ENCODE measurements at places on chromosomes 12 and 14.

DNA sequence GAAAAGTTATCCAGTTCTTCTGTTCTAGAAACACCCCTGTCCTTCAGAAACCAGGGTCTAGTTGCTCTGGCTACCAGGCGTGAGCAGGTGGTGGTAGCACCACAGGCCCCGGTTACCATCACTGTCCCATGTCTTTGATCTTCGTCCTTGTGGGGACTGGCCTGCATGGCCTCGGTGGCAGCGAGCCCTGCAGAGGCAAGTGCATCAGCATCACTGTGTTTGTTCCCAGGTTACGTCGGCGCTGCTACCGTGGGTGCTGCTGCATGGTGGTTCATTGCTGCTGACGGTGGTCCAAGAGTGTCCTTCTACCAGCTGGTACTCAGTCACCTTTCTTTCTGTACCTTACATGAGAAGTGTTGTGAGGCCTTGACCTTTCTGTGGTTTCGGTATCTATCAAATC, 58.9 kb downstream of the ANAPC7 start:
- DNase-seq: no peak

- DNase-seq: no peak
Measured at GRCh38 chr12:76936275-76937193, 57.7 kb upstream of the CSRP2 start.

DNA sequence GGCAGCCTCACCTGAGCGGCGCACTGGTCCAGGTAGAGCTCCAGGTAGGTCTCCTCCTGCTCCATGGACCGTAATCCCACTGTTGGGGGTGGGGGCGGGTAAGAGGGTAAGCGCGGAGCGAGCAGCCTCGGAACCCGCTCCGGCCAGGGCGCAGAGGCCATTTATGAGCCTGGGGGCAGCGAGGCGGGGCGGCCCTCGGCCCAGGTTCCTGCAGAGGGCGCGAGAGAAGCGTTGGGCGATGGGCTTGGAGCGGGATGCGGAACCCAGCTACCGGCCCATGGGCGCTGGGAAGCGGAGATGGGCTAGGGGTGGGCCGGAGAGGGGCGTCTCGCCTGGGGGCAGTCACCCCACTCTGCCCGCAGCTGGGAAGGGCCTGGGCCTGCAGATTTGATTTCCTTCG, at the start of gene TBPL2:
TBPL2 (minus strand) TSS at position 232 of the 400 bp plus-strand sequence; CDS start at position 65, 167 bp downstream.
- no peak for DNase-seq

DNA sequence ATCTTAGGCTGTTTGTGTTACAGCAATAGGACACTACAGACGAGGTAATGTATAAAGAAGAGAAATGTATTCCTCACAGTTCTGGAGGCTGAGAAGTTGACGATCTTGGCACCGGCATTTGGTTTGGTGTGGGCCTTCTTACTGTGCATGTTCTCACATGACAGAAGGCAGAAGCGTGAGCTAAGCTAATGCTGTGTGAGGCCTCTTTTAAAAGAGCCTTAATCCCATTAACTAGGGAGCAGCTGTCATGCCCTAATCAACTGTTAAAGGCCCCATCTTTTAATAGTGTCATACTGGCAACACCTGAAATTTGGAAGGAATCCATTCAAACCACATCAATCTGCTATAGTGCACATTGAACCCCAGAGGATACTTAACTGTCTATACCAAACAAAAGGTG, 992.9 kb downstream of the GALC start:
- DNase-seq: no peak

- no peak for DNase-seq
Measured at GRCh38 chr14:51609955-51610283, 41.8 kb upstream of the FRMD6 start.

- no peak for DNase-seq
Measured at GRCh38 chr12:15697201-15697600, 92.0 kb downstream of the EPS8 start.

DNA sequence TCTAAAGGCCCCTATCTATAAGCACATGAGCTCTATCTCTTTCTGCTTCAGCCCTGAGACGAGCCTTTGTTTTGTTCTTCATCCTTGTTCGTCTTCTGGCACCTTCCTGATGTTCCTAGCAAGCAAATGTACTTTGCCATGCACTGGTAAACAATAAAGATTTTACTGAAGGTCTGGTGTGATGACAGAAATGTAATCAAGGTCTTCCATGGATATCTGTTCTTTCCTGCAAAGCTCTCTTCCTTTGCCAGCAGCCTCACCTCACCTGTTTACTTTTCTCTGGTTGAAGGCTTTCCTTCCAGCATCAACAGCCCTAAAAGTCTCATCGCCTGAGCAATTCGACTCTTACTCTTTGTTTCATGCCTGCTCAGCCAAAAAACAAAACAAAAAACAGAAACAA, 330.3 kb downstream of the PCNX1 start:
- DNase-seq: no peak

GRCh38 chr14:89085231-89085731, 260.8 kb downstream of the TTC8 start:
- no peak for DNase-seq

DNA sequence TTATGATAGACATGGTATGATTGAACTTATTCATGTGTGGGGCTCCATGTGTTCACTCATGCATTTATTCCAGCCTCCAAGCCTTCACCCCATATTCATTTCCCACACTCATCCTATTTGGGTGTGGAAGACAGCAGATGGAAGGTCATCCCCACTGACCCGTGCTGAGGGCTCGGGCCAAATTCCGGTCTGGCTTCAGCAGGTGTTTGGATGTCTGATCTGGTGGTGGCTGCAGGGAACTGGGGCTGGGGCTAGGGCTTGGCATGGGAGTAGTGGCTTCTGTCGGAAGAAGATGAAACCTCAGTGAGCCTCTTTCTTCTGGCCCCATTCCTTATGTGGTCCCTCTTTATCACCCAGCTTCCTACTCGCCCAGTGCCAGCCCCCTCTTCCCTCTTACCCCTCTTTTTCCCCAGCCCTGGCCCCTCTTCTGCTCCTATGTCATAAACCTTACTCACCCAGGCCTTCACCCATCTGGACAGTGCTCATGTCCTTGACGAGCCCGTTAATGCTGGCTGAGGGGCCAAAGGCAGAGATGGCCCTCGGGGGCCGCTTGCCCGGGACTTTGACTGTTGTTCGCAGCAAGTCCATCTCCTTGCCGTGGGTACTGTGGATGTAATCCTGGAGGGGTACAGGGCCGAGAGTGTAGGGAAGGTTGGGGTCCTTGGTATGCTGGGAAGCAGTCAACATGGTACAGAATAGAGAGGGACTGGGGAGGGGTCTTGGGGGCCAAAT, 8.0 kb downstream of the AGAP2 start:
- DNase-seq: no peak

- DNase-seq: peak; percentile 33
Measured at GRCh38 chr12:6563448-6564050, 4.5 kb downstream of the NOP2 start.

- no peak for DNase-seq
Measured at GRCh38 chr12:29751676-29752075, 32.1 kb downstream of the TMTC1 start.

GRCh38 chr12:6632026-6632983, 3.5 kb downstream of the LPAR5 start:
- no peak for DNase-seq

GRCh38 chr14:95500201-95500681, 16.2 kb downstream of the SYNE3 start:
- no peak for DNase-seq

GRCh38 chr12:121579190-121579791, 1.5 kb downstream of the KDM2B start:
- peak; percentile 24 for DNase-seq

GRCh38 chr12:61267474-61267873, 992.7 kb upstream of the USP15 start:
- DNase-seq: no peak

DNA sequence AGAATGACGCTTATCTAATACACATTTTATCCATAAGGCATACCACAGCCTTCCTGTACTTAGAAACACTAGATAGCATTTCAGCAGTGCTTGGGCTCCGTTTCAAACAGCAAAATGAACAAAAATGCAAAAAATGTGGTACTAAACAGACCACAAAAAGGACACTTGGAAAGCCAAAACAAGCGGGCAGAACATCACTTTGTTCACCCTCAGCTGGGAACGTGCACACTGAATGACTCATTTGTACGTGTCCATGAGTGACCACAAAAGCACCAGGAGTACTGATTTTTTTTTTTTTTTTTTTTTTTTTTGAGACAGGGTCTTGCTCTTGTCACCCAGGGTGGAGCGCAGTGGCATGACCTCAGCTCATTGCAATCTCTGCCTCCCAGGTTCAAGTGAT, 8.9 kb upstream of the FOXN3 start:
- no peak for DNase-seq

GRCh38 chr12:69569236-69569635, 16.0 kb upstream of the CCT2 start:
- no peak for DNase-seq

- no peak for DNase-seq
Measured at GRCh38 chr14:95471476-95471875, 45.0 kb downstream of the SYNE3 start.

GRCh38 chr14:22226381-22226780, 362.6 kb downstream of the DAD1 start:
- no peak for DNase-seq

DNA sequence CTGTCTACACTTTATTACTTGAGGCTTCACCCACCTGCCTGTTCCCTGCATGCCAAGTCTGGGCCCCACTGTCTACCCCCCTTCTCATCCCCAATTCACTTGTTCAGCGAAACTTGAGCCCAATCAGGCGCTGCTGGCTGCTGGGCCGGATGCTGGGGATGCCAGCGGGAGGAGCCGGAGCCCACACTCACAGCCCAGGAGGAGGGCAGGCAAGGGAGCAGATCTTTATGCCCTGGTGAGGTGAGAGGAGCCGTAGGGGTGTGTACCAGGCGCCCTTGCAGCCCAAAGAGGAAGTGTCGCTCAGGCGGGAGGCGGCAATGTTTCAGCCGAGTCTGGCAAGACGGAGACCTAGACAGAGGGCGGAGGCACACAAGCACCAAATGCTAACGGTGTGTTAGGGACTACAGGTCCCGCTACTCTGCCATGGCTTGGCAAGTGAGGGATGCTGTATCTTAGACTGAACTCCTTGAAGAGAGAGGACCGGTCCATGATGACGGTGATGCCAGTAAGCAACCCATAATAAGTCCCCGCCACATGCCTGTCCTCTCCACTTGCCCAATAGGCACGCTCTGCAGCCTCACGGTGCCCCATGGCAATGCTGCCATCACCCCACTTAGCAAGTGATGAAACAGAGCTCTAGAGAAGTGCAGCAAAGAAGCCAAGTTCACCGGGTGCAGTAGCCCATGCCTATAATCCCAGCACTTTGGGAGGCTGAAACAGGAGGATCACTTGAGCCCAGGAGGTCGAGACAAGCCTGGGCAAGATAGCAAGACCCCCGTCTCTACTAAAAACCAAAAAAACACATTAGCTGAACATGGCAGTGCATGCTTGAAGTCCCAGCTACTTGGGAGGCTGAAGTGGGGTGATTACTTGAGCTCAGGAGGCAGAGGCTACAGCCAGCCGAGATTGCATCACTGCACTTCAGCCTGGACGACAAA, 41.6 kb downstream of the LRRC74A start:
- peak; percentile 11 for DNase-seq

DNA sequence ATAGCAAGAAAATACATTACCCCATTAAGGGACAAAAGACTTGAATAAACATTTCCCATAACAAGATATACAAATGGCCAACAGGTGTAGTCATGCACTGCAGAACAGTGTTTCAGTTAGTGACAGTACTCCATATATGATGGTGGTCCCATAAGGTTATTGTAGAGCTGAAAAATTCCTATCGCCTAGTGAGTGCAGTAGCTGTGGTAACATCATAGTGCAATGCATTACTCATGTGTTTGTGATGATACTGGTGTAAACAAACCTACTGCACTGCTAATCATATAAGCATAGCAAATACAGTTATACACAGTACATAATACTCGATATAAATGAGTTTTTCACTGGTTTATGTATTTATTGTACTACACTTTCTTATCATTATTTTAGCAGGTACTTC, 168.7 kb downstream of the C12orf75 start:
- DNase-seq: no peak

- DNase-seq: no peak
Measured at GRCh38 chr14:93317875-93318807, 14.7 kb downstream of the BTBD7 start.

- no peak for DNase-seq
Measured at GRCh38 chr14:97546491-97547230, 749.5 kb downstream of the VRK1 start.

GRCh38 chr12:20805921-20806320, 4.6 kb upstream of the SLCO1B3 start:
- DNase-seq: no peak

DNA sequence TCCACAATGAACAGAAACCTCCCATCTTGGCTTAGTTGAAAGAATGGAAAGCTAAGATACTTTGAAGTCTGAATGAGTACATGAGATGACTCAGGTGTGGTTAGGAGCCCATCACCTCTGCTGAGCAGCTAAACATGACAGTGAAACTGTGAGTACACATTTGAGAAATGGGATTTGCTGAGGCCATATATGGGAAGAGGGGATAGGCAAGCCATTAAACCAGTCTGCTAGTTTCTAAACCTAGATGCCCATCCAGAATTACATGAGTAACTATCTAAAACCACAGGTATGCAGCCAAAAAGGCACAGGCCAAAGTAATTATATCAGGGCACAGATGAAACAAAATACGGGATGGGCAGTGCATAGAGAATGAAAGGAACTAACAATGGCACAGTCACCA, 41.2 kb downstream of the NKX2-1 start:
- no peak for DNase-seq

DNA sequence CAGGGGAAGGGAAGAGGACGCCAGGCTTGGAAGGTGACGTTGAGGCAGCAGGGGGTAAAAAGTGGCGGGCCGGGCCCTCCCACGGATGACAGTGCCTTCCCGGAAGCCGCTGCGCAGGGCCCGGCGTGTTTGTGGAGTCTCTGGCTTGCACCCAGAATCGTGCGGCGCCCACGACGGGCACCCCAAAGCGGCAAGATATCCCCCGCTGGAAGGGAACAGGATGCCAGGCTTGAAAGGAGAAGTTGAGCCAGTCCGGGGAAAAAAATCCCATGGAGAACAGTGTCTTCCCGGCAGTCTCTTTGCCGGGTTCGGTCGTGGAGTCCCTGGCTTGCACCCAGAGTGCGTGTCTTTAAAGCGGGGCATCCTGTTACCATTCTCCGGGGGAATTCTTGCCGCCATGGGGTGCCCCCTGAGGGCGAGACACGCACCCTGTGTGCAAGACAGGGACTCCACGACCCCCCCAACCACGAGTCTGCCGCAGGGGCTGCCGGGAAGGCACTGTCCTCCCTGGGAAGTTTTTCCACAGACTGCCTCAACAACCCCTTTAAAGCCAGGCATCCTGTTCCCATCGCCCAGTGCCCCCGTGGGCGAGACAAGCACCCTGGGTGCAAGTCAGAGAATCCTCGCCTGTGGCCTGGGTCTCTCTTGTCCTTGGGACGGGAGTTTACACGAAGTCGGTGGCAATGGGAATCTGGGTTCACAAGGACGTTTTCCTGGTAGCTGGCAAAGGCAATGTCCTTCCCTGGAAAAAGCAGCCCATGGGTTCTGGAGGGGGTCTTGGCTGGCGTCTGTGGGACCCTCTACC, 156.1 kb upstream of the ALG10B start:
- no peak for DNase-seq

- no peak for DNase-seq
Measured at GRCh38 chr12:57729321-57729844, 9.2 kb downstream of the AGAP2 start.

- no peak for DNase-seq
Measured at GRCh38 chr12:98352218-98352811, 163.1 kb upstream of the TMPO start.

Measured in C1 segment of cervical spinal cord (tissue), 14 donors.